ENCODE measurements at places on chromosomes 6 and 20.

DNA sequence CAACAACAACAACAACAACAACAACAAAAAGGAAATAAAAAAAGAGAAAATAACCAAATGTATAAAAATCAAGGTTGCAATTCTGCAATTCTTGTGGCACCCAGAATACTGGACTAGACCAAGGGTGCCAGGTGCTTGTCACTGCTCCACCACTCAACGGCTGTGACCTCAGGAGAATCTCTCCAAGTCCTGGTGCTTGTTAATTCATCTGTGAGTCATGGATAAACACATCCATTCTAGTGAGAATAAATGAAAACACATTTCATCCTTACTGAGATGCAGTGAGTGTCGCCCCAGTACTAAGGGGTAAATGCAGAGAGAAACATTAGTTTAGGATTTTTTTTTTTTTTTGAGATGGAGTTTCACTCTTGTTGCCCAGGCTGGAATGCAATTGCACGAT is 32.0 kb downstream of the HLA-C start:
- no peak for DNase-seq

DNA sequence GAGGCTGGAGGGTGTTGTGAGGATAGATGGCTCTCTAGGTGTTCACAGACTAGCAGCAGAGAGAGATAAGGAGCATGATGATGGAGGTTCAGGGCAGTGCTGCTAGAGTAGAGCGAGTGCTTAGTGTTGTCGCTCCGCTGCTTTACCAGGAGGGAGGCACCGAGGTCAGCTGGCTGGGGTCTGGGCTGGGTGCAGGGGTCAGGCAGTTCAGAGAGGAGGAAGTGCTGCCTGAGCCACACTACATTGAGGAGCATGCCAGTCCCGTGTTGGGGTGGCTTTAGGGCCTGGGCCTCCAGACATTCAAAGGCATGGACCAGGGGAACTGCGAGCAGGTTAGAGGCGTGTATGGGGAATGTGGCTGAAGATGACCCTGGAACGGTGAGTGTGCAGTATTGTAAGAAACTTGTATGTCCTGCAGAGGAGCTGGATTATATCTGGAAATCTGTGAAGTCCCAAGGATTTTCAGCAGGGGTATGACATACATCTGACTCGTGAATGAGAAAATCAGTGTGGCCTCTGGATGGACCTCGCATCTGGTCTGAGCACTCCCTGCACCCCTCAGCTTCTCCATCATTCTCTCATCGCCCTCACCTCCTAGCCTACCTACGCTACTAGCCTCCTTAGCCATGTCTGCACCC is 66.9 kb downstream of the IGF2R start:
- no peak for DNase-seq

DNA sequence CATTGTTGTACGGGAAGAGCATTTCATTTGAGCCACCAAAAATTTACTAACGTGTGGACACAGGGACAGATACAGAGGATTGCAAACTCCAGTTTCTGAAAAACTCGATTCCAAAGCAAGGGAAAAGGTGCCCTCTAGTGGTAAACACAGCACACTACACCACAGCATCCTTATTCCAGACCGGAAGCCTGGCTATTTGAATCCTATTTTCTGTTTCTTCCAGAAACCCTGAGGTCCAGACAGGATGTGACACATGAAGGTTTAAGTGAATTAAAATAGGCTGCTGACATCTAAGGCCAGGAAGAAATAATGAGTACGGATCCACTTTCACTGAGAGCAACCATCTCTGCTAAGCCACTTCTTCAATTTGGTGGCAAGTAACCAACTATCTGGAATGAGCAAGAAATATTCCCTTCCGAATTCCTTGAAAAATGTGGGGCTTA is 31.8 kb upstream of the GMPR start:
- DNase-seq = peak; percentile 42

DNA sequence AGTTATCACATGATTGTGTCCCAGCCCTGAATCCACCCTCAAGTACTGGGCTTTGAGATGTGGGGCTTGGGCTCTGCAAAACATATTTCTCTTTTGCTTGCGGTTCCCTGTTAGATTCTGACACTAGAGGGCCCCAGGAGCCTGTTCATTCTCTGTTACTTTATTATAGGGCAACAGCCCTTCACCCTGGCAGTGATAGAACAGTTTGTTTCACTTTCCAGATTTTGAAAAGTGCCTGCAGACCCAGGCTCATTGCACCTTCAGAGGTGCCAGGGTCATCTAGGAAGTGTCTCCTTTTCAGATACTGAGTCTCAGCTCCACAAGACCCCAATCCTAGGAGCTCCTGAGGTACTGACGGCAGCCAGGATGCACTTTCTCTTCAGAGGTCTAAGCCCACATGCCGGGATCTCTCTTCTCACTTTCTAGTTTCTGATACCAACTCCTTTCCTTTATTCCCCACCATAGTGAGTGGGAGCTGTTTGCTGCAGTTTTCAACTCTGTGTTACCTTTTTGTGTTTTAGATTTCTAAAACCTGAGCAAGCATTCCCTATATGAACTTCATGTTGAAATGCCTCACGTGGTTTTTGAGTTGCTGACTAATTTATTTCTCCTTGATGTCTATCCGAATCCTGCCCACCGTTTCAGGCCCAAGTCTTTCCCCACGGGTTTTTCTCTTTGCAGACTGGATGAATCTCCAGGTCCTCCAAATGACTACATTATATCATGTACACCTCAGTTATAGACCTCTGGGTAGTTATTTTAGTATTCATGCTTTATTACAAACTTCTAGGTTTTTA is 10.9 kb downstream of the ABT1 start:
- peak; percentile 64 for DNase-seq

GRCh38 chr20:44517454-44517853 is 4.4 kb downstream of the SERINC3 start:
- no peak for DNase-seq

DNA sequence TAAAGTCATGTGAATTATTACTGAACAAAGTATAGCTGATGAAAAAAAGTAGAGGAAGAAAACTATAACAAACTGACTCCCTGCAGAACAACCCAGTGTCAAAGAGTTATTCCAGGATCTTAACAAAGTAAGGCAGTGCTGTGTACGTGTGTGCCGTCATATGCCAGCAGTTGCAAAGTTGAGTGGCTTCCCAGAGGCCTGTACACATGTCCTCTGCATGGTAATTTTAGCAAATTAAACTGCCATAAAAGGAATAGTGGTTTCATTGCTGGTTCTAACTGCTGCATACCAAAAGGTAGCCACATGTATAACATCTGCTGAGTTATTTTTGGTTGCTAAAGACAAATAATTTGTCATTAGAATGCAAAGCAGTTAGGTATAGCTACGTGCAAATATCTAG is 44.8 kb downstream of the RIPOR2 start:
- no peak for DNase-seq

DNA sequence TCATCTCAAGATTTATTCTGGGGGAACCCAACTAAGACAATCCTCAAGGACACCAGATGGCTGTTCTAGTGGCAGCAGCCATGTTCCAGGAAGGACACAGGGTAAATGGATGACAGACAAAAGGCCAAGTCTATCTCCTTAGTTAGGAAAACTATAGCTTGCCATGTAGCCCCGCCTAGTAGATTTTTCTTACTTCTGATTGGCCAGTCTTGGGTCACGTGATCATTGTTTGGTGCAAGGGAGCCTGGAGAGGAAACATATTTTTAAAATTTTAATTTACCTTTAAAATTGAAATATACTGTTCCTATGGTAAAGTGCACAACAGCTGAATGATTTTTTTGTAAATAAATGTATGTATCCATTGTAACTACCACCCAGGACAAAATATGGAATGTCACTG is 4.4 kb upstream of the KCNS1 start:
- no peak for DNase-seq

DNA sequence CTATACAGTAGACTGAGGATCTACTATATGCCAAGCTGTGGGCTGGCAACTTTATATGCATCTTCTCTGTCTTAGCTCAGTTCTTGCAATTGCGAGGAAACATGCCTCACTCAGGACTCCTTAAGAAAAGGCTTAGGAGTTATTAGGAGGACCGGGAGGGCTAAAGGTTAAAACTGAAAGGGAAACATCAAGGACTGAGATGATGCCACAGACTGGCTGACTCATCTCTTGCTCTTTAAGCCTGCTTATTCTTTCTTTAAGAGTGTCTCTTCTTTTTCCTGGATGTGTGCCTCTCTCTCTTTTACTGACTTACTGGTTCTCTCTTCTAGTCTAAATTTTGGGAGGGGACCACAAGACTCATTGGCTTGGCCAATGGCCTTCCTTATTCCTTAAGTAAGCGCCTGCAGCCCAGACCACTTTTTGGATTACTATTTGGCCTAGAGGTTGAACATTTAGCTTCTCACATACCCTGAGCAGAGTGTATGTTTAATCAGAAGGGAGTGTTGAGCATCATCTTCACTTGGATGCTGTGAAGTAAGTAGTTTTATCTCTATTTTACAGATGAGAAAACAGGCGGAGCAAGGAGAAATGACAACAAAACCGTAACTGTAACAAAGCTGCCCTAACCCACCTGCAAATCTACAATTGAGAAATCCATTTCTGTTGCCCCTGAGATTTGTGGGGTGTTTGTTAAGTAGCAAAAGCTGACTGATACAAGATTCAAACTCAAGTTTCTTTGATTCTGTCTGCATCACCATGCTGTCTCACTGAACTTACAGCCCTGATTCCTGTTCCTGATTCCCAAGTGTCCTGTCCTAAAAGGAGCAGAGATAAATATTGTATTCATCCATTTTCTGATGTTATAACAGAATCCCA is 7.2 kb upstream of the SDC4 start:
- DNase-seq = no peak

DNA sequence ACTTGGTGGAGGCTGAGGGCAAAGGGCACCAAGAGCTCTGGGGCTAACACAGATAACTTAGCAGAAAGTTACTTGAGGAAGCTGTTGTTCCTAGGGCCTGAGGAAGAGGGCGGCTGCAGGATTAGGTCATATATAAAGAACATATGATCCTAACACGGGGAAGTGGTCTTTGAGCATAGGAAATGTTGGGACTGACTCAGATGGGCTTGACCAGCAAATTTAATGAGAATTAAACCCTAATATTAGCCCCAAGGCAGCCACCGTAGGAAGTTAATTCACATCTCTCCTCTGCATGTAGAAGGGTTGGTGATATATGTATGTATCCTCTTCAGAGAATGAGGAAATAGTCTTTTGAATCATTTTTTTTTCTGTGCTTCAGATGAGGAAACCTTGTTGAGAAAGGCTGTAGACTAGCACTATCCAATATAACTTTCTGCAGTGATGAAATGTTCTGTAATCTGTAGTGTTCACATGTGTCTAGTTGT is 9.2 kb upstream of the ZBTB9 start:
- DNase-seq = no peak

- DNase-seq = no peak
Measured at GRCh38 chr6:153076431-153076830, 54.7 kb downstream of the RGS17 start.
